CD4-positive, alpha-beta T cell treated with Interferon gamma for 1 hour (primary cell): ENCODE measurements at places on chromosomes 11 and 22.
A peak's percentile ranks its signal among the peaks of the same experiment; 100 is the strongest.

GRCh38 chr11:33013755-33014154 lies 1.9 kb upstream of the DEPDC7 start:
- DNase-seq = no peak

DNA sequence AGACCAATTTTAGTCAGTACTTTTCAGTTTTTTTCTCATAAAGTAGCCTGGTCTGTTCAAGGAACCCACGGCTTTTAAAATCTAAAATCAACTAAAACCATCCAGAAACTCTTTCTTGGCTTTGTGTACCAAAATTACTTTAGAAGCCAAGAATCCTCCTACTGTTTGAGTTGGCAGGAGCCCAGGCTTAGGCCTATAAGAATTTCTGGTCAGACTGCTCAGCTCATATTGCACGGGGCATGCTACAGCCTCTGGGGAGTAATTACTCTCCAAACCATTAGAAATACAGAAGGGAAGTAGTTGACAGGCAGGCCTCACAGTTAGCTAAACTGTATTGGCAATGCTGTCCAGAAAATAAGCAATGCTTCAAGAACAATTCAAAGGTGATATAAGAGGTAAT lies 1862.9 kb upstream of the RAG2 start:
- DNase-seq = no peak

DNA sequence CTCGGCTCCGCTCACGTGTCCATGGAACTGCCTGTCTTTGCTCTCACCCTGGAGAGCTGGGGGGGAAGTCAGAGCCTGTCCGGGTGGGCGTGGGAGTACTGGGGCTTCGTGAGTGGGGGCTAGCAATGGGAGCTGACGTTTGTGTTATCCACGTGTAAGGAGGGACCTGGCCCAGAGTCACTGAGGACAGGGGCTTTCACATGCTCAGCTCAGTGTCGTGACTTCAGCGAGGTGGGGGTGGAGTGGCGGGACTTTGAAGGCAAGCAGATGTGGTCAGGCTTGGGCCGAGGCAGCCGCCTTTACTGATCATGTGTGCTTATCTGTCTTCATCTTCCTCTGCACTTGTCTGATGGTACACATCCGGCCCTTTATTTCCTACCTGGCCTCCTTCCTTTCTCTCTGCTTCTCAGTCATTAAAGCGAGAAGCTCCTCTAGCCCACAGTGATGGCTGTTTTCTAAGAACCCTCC lies 113.1 kb upstream of the NNMT start:
- peak; percentile 74 for DNase-seq

GRCh38 chr11:67406969-67407687 lies 3.2 kb downstream of the TBC1D10C start:
- DNase-seq = no peak

DNA sequence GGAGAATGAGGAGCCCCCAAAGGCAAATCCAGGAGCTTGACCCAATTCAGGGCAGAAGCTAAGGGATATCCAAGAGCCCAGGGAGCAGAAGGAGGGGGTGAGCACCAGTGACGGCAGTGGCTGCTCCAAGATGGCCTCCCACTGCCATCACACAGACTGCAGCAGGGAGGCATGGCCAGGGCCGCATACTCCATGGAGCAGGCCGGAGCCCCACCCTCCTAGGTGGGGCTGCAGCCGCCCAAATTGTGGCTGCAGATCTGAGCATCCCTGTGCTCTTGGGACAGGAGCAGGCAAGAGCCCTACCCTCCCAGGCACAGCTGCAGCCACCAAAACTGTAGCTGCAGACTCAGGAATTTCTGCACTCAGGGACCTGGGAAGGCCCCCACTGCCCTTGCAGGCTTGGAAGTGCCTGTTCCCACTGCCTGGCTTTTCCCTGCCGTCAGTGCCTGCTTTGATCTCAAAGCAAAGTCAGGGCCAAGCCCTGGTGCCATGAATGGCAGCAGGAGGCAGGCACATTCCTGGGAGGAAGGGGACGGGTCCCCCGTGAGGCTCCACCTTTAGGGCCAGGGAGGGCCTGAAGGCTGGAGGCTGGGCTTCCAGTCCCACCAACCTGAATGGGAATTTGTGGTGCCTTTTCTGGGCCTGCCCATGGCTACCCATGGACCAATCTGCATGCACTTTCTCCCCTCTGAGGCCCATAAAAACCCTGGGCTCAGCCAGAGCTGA lies 10.3 kb upstream of the WNT7B start:
- DNase-seq = no peak

GRCh38 chr11:19698493-19699292 lies 13.9 kb upstream of the NAV2 start:
- DNase-seq = no peak

DNA sequence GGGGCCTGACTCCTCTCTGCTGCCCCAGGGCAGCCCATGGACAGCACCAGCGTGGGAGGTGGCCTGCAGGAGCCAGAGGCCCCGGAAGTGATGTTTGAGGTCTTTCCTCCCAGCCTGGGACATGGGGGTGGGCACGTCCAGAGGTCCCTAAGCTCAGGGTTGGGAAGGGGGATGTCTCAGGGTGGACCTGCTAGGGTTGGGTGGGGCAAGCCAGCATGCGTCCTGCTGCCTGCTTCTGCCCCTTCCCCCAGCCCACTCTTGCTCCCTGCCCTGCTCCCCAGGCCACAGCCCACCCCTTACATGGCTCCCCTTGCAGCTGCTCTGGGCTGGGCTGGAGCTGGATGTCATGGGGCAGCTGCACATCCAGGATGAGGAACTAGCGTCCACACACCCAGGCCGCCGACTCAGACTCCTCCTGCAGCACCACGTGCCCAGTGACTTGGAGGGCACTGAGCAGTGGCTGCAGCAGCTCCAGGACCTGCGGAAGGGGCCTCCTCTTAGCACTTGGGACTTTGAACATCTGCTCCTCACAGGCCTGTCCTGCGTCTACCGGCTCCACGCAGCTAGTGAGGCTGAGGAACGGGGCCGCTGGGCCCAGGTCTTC lies 1.3 kb downstream of the FAM180B start:
- DNase-seq = peak; percentile 39

DNA sequence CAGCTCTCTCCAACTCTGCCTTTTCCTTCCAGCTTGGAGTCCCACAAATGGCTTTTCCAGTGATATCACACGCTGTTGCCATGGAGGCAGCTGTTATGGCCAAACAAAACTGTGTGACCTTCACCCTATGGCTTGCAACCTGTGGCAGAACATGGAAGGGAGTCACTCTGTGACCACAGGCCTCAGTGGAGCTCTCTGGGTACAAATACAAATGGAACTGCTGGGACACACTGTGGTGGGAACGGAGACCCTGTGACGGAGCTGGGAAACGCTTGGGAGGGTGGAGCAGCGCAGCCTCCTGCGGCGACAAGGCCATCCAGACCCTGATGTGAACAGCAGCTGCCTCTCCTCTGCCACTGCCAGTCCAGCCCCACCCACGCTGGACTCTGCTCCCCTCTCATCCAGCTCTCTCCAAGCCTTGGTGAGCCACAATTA lies 162.5 kb downstream of the ETS1 start:
- no peak for DNase-seq

DNA sequence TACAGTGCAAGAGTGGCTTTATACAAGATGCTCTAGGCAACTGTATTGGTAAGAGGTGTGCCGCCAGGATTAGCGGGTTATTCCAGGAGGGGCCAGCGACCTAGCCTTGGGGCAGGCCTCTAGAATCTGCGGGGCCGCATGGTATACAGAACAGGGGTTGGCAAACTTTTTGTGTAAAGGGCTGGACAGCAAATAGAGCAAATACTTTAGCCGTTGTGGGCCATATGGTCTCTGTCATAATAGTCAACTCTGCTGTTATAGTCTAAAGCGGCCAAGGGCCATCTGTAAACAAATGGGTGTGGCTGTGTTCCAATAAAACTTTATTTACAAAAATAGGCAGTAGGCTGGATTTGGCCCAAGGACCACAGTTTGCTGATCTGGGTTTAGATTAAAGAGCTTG lies 32.6 kb downstream of the FBLN1 start:
- DNase-seq = no peak

DNA sequence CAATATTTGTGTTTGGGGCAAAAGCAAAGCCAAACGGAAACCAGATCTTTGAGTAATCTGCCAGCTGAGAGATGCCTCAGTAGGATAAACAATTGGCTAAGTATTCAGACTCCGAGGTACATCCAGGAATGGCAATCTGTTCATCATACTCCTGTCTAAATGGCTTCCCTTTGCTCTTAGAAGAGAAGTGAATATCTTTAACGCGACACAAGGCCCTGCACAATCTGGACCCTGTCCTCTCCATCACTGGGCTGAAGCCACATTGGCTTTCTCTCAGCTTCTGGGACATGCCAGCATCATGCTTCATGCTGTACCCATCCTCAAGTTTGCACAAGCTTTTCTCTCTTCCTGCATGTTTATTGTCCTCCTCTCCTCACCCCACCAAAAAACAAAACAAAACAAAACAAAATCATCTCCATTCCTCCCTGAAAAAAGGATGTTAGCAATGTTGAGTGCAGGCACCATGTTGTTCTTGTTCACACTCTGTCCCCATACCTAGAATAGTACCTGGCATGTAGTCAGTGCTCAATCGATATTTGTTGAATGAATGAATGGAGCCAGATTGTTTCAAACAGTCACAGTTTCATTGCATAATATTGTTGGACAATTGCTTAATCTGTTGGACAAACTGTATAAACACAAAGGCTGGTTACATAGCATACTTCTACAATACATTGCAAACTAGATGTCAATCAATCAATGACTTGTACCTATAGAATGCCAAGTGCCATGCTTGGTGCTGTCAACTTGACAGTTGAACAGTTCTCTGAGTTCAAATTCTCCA lies 38.2 kb upstream of the SESN3 start:
- DNase-seq = no peak

DNA sequence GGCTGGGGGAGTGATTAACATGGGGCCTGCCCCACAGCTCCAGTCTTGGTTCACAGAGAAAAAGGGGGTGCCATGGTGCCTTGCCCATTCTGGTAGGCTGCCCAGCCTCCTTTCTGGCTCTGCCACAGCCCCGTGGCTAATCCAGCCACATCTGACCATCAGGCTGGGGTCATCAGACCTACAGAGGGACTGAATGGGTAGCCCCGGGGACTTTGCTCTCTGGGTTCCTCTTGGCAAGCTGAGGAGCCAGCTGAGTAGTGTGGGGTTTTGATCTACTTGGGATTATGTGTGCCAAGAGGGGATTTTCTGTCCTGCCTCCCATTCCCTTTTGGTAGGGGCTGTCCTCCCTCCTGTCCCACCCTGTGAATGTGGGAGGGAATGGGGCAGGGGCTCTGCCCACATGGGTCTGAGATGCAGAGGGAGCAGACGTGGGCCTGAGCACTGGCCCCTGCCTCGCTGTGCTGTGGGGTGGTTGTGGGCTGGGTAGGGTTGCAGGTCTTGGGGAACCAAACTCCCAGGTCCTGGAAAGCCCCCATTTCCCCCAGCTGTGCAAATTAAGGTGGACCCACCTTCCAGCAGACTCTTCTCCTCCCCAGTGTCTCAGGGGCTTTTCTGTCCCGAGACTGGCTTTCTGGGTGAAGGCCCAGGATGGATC lies 32.0 kb downstream of the CD82 start:
- no peak for DNase-seq

- no peak for DNase-seq
Observed at GRCh38 chr22:46537946-46538813, 760 bp upstream of the CELSR1 start.

- no peak for DNase-seq
Observed at GRCh38 chr11:130160498-130161155, 1.0 kb downstream of the ST14 start.

GRCh38 chr11:47406896-47407745 lies 1.3 kb upstream of the SLC39A13 start:
- peak; percentile 35 for DNase-seq

DNA sequence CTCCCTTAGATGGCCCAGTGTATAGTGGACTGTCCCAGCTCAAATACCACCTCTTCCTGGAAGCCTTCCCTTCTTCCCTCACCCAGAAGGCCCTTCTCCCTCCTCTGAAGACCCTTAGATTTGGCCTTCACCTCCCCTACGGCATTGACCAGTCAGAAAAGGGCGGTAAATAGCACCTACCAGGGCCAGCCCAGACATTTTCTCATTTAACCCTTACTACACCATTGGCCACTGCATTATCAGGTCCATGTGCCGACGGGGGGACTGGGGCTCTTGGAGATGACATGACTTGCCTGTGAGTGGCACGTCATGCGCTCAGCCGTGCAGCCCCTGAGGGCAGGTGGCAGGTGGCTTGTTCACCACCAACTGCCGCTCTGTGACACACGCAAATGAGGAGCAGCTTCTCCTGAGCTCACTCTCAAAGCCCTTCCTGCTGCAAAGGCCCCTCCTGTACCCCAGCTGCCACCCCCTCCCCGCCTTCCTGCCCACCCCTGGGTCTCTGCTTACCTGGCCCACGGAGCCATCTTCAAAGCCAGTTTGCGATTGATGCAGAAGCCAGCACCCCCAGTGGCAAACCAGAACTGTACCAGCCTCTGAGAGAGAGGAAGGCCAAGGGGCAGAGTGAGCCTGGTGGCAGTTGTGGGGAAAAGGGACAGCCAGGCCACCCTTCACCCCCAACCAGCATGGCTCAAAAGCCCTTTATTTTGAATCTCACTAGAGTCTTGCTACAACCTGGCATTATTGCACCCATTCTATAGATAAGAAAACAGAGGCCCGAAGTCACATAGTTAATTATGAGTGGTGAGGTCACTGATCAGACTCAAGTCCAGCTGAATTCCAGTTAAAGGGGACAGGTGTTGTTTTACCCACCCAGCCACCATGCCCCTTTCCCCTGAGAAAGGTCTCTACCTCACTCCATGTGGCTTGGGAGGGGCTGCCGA lies 9.5 kb downstream of the MFNG start:
- DNase-seq = no peak

- DNase-seq = no peak
Observed at GRCh38 chr11:67120456-67120855, 1.4 kb downstream of the KDM2A start.

- peak; percentile 13 for DNase-seq
Observed at GRCh38 chr11:72224564-72225410, at the start of gene INPPL1. TSS of gene INPPL1 (plus strand) at chr11:72224767. CDS start at chr11:72224985, 218 bp downstream.

DNA sequence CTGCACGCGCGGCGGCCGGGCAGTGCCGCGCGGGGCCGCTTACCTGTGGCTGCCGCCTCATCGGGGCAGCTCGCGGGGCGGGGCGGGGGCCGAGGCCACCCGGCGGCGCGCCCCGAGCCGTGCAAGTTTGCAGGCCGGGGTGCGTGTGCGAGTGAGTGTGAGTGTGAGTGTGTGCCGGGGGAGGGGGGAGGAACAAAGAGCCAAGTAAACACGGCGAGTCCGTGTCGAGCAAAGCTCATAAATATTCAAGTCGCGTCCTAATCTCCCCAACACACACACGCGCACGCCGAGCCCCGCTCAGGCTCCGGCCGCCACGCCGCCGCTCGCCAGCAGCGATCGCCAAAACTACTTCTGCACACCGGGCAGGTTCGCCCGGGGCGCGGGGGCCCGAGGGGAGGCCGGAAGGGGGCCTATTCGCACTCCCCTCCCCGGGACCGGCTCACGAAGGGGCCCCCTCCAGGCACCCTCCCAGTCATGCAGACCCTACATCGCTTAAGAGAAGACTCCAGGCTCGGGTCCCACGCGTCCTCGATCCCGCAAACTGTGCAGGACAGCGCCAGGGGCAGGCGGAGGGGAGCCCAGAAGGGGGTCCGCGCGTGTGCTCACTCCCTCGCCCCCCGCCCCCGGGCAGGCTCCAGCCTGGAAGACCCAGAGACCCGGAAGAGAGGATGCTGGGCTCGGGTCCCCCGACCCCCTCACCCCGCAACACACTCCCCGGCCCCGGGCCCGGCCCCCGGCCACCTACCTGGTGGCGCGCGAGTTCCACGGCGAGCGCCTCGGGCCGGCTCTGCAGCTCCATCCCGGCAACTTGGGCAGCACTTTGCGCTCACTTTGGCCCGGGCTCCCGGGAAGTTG lies 827 bp downstream of the PHF21B start:
- no peak for DNase-seq
